ENCODE measurements at places on chromosomes 6 and 20.

- DNase-seq: peak; percentile 28
Measured at GRCh38 chr20:63830841-63831588, at the start of gene ZBTB46. TSS of gene ZBTB46 (minus strand) at chr20:63831264. CDS start at chr20:63790757, 40,507 bp downstream.

GRCh38 chr6:227074-227782 lies 65.1 kb upstream of the DUSP22 start:
- no peak for DNase-seq

- no peak for DNase-seq
Measured at GRCh38 chr6:106290032-106290431, 35.5 kb downstream of the ATG5 start.

GRCh38 chr20:33372993-33373441 lies 28.3 kb downstream of the CDK5RAP1 start:
- DNase-seq: no peak

DNA sequence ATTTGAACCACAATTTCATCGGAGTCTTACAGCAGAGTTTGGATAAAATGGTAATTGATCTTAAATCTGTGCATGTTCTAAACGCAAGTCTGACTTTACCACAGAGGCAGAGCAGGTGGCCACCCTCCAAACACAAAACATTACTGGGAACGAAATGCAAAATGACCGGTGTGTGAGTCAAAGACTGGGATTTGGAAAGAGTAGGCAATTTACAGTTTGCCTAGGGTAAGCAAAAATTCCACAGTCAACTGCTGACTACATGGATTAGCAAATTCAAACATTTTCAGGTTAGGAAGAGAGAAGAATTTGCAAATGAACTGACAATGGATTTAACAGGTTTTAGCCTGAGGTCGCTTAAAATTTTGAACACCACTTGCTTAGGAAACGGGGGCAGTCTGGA lies 444.4 kb downstream of the HDGFL1 start:
- DNase-seq: no peak

DNA sequence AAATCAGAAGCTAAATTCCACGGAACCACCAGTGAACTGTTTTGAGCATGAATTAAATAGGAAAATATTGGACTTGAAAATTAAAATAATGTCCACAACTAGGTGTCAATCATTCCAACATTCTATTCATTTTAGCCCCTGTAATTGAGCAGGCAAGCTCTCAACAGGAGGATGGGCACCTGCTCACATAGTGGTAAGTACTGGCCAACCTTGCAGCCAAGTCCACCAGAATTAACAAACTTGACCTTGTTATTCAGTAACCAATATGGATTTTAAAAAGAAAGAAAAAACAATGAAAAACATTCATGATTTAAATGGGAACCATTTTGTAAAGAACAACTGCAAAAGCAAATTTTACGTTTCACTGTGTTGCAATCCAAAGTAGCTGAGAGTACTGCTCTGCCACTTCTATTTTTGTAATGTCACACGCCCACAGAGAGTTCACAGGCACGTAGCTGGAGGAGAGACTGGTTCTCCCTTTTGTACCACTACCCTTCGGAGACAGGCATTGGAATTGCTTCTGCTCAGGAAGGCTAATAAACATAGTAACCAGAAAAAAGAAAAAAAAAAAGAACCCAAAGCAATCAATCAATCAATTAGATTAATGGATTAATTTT lies 75.2 kb upstream of the F13A1 start:
- no peak for DNase-seq

- DNase-seq: no peak
Measured at GRCh38 chr20:31923388-31924331, 28.2 kb downstream of the PDRG1 start.

DNA sequence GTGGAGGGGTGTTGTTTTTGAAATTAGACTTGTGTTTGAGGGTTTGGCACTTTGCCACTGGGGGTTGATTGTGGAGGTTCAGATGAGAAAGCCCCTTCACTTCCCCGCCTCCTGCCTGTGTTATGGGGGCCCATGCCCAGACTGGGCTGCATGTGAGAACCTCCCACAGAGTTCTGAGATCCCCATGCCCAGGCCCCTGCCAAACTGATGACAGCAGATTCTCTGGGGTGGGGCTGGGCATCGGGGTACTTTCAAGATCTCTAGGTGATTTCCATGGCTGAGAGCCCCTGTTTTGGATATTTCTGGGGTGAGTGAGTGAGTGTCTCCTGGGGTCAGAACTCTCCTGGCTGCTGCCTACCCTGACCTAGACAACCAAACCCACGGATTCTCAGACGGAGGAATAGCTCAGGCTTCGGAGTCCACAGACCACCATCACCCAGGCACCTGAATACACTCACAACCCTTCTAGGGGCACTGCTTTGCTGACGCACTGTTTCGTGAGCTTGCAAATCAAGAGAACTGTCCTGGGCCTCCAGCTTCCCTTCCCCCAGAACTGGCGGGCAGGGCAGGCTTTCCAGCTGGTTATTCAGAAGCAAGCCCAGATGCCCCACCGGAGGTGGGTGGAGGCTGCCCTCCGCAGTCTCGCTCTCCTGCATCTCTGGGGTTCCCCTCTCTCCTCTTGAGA lies 6.3 kb downstream of the BCAS1 start:
- DNase-seq: no peak

DNA sequence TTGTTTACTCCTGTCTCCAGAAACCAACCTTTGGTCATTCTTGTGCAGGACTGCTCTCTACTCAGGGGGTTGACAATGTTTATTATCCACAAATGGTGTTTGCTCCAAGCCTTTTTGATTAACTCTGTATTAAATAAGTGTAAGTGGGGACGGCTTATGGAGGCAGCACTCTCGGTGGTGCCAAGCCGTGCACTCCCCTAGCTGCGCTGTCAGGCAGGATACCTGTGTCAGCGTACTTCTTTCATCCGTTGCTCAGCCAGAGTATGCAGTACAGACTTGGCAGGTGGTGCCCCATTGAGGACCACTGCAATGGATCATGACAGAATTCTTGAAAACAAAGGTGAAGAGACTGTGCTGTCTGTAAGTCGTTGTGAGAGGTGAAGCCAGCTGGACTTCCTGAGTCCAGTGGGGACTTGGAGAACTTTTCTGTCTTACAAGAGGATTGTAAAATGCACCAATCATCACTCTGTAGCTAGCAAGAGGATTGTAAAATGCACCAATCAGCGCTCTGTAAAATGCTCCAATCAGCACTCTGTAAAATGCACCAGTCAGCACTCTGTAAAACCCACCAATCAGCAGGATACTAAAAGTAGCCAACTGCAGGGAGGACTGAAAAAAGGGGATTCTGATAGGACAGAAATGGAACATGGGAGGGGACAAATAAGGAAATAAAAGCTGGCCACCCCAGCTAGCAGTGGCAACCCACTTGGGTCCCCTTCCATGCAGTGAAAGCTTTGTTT lies 480.0 kb downstream of the MEI4 start:
- no peak for DNase-seq

DNA sequence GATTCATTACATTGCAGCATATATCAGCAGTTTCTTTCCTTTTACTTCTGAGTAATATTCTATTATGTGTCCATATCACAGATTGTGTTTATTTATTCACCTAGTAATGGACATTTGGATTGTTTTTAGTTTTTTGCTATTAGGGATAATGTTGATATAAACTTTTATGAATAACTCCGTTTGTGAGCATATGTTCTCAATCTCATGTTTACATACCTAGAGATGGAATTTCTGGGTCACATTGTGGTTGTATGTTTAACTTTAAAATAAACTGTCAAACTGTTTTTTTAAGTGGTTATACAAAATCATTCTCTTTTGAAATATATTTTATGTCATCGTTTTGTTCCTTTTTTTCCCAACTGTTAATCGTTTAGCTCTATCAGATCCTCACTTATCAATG lies 311.6 kb downstream of the MMUT start:
- DNase-seq: no peak

DNA sequence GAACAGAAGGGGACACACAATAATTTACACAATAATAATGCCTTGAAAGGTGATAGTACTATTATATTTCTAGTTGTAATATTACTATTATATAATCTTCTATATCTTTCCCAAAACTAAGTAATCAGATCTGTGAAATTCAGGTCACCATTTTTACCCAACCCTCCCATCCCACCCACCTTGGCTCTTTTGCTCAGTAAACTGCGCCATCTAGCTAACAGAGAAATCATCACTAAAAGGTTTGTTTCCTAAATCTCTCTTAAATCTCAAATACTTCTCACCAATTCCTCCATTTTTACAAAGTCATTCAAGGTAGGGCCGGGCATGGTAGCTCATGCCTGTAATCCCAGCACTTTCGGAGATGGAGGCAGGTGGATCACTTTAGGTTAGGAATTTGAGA lies 83.4 kb downstream of the CDK19 start:
- no peak for DNase-seq

- DNase-seq: no peak
Measured at GRCh38 chr20:45518282-45518681, 2.9 kb upstream of the SPINT3 start.

DNA sequence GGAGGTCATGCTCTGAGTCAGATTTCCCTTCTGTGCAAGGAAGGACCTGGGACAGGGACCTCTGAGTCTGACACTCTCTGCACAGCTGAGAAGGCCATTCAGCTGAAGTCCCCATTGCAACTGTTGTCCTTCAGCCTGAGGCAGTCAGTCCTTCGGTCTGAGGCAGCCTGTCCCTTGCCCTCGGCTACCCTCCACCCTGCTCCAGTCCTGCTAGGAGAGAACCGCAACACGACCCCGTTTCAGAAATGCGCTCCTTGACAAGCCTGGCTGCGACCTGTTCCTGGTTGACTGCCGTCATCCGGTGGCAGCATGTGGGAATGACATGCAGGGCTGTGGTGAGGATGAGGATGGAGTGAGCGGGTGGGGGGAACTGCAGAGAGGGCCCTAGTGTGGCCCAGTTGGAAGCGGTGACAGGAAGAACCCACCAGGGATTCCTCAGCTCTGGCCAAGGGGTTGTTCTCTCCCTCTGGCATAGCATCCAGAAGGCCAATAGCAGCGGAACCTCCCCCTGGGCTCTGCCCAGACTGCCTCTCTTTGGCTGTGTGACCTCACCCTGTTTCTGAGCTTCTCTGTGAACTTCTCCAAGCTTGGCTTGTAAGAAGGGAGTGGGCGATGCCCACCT lies 40.3 kb upstream of the ANGPT4 start:
- DNase-seq: peak; percentile 72

GRCh38 chr20:8148501-8148900 lies 16.4 kb downstream of the PLCB1 start:
- no peak for DNase-seq

GRCh38 chr6:43113431-43114260 lies 37.5 kb downstream of the PTK7 start:
- no peak for DNase-seq

GRCh38 chr6:56335726-56336125 lies 88.3 kb upstream of the COL21A1 start:
- no peak for DNase-seq
